ENCODE measurements at places on chromosomes 2 and 18. TPM values are rescaled to one million over a fixed set of nuclear protein-coding genes. Genes with fewer than 3 reads are reported as not detected.

DNA sequence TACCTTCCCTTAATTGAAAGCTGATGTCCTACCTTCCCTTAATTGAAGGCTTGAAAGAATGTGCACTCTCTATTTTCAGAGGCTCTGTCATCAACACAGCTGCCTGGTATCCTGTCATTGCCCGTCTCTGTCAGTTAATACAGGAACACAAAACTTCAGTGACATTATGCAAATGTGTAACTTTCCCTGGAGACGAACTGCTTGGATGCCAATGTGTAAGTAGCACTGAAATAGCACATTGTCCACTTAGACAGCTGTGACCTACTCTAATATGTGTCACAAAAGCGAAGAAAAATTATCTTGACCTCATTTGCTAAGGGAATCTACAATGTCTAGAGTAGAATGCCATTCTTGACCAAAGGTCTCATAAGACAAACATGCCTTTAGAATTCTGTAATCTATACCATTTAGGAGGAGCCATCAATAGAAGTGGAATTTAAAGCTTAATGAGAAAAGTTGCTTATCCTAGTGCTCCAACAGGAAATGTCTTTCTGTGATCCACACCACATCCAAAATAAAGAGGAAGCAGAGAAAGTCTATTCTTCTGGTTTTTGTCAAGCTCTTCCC is 138.1 kb downstream of the BARD1 start:
- DNase-seq: no peak

The C2orf15 gene
- 0.26 TPM for total RNA-seq

DNA sequence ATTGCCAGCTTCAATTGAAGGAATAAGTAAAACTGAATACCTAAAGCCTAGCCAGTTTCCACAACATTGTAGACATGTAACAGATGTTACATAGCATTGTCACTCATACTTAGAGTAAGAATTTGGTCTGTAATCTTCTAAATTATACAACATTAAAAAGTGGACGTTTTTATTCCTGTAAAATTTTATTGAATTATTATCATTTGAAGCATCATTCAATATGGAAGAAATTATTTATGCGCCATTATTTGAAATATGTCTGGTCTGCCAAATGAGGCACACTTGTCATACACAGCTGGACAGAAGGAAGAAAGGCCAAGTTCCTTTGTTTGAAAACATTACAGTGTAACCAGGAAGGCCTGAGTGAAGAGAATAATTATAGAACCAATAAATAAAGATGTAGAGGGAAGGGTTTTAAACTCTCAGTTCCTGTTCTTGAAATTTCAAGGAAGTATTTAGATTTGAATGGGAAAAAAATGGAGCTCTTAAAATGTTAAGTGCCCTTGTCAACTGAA is 575.5 kb downstream of the LRRTM4 start:
- no peak for DNase-seq

The CERKL gene
- not detected for total RNA-seq

GRCh38 chr2:196163285-196163684 is 8.1 kb downstream of the STK17B start:
- DNase-seq: no peak

DNA sequence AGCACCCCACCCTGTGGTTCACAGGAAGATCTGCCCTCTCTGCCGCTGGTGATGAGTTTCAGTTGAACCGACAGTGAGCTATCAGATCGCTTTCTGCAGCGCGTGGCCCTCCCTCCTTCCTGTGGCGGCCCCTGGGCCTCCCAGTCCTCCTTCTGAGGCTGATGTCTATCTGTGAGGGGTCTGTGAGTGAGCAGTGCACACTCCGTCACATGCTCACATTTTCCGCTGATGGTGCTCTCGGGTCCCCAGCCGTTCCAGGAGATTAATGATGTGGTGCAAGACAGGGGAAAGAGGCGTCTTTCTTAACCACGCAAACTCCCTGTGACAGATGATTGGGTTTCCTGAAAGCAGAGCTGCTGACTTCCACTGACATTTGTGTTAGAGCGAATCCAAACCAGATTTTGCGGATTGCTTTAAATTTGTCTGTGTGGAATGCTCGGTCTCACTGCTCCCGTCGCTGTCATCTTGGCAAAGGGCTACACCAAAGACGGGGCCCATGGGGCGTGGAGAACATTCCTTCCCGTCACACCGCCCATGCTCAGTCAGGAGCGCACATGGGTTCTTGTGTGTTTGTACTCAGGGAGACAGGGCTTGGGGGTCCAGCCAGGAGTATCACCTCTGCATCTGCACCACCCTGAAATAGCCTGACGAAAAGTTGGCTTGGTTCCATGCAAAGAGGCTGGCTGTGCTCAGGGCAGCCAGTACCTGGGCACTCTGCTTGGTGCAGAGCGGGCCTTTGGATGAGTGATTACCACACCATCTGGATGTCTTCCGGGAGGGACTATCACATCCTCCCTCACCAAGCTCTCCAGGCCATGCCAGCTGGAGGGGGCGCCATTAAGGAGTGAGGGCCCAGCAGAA is 154.7 kb upstream of the HS6ST1 start:
- DNase-seq: peak; percentile 79

- DNase-seq: no peak
These were observed 176.8 kb downstream of the ZEB2 start for GRCh38 chr2:144343145-144343544.

- DNase-seq: no peak
These were observed 116.8 kb downstream of the SPTBN1 start for GRCh38 chr2:54572636-54573536.

DNA sequence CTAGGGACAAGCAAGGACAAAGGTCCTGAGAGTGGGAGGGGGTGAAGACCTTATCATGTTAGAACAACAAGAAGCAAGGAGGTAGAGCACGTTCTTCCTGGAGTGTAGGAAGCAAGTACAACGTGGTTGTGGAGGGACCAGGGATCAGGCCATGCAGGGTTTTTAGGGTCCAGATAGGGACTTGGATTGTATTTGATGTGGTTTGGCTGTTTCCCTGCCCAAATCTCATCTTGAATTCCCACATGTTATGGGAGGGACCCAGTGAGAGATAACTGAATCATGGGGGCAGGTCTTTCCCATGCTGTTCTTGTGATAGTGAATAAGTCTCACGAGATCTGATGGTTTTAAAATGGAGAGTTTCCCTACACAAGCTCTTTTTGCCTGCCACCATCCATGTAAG is 53.2 kb downstream of the ICA1L start:
- DNase-seq: no peak

GRCh38 chr2:9736021-9736420 is 105.2 kb upstream of the YWHAQ start:
- no peak for DNase-seq

GRCh38 chr2:54845094-54845493 is 121.6 kb downstream of the EML6 start:
- DNase-seq: no peak

GRCh38 chr2:241217320-241218031 is 29.0 kb downstream of the ANO7 start:
- no peak for DNase-seq

DNA sequence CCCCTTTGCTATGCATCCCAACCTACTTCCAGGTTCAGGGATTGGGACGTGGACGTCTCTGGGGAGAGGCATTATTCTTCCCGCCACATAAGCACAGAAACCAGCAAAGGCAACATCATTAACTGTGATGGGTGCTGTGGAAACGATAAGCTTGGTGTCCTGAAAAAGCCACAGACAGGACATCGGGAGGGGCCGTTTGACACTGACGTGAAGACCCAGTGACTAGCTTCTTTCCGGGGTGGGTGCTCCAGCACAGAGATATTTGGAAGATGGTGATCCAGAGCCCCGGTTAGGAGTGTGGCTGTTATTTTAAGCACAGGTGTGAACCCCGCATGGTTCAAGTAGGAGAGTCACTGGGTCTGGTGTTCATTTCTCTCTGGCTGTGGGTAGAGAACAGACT is 163.8 kb upstream of the HDAC4 start:
- DNase-seq: no peak

- no peak for DNase-seq
These were observed 114.3 kb downstream of the GALNT1 start for GRCh38 chr18:35695803-35696202.

DNA sequence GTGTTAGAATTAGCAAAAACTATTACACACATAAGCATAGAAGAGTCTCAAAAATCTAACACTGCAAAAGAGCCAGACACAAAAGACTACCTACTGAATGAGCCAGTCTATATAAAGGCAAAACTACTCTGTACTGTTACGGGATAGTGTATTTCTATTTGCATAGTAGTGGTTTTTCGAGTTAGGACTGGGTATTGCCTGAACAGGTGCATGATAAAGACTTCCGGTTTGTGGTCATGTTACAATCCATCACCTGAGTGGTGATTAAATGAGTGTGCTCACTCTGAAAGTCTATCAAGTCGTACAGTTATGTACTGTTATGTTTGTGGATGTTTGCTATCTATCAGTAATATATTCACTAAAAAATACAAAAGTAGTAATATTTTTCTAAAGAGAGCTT is 523.3 kb upstream of the SYT4 start:
- DNase-seq: no peak

GRCh38 chr2:102618452-102619413 is 620 bp upstream of the SLC9A2 start:
- no peak for DNase-seq

The ST8SIA3 gene
- not detected for total RNA-seq

The KCNE4 gene
- total RNA-seq: 3.5 TPM

- no peak for DNase-seq
These were observed 275.6 kb upstream of the CXCR4 start for GRCh38 chr2:136393514-136393913.

The LRRC30 gene
- not detected for total RNA-seq

GRCh38 chr2:129233751-129234406 is 745.6 kb upstream of the RAB6C start:
- no peak for DNase-seq

The ACADL gene
- not detected for total RNA-seq

The C2orf92 gene
- 15.0 TPM for total RNA-seq

The ASXL3 gene
- total RNA-seq: 10.1 TPM

- no peak for DNase-seq
These were observed 186.8 kb downstream of the LTBP1 start for GRCh38 chr2:33133454-33133952.

DNA sequence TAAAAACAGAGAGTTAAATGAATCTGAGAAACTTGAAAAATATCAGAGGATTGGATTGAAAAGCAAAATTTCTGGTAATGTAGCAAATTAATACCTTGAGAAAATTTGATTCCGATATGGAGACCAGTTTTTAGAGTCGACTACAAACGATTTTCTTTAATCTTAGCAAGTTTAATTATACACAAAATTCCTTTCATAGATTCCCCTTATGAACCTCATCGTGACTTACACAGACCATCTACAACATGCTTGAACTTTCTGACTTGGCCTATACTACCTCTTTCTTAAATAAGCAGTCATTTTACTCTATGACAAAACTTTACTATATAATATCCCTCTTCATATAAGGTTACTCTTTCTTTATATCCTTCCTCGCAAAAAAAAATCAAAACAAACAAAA is 769.6 kb upstream of the CRIM1 start:
- DNase-seq: no peak

DNA sequence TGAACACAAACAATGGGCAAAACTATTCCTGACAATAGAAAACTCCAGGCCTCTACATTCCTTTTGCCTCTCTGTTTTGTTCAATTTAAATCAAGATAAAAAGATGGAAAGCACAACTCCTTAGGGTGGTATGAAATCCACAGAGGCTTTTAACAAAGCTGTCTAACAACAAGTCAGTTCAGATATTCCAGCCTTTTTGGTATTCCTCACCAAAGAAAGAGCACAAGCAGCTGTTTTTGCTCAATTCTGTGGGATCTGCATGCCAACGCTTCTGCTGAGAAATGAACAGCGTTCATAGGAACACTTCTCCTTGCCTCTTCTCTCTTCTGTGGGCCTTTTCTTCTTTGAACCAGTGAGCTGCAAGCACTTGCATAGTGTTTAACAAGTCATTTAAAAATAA is 411.6 kb upstream of the TCF4 start:
- DNase-seq: no peak

The TCF7L1 gene
- 31.8 TPM for total RNA-seq

- DNase-seq: peak; percentile 81
These were observed 26.6 kb downstream of the ASB18 start for GRCh38 chr2:236237468-236238190.

The TANC1 gene
- 36.9 TPM for total RNA-seq

The GAREM1 gene
- total RNA-seq: 1.7 TPM

- no peak for DNase-seq
These were observed 271.7 kb downstream of the TWIST2 start for GRCh38 chr2:239119346-239120126.

The L3MBTL4 gene
- 0.59 TPM for total RNA-seq

DNA sequence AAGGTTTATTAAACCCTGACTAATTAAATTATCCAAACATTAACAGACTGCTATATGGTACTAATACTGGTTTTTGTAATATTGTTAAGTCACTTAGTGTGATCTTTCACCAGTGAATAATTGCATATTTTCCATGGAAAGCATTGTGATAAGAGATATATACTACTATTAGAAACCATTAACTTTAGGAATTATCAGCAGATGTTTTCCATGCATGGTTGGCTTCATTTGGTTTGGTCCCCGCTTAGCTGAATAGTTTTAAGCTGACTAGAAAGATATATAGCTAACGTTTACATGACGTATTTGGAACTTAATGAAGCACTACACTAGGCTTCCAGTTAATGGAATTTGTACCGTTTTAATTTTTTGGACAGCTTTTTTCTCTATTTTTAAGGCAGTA is 37.9 kb downstream of the LCLAT1 start:
- no peak for DNase-seq

DNA sequence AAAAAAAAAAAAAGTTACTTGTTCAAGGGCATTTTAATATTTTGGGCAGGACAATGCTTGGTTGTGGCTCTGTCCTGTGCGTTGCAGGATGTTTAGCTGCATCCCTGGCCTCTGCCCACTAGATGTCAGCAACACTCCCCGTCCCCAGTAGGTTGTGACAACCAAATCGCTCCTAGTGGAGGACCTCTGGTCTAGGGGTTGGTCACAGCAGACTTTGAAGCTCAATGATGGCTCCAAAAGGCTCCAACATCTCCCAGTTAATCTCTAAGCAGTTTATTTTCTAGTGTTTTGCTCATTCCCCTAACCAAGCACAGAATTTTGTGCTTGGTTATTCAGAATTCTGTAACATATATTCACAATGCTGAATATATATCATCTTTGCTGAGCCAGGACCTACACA is 67.0 kb downstream of the CHRNA1 start:
- DNase-seq: no peak

DNA sequence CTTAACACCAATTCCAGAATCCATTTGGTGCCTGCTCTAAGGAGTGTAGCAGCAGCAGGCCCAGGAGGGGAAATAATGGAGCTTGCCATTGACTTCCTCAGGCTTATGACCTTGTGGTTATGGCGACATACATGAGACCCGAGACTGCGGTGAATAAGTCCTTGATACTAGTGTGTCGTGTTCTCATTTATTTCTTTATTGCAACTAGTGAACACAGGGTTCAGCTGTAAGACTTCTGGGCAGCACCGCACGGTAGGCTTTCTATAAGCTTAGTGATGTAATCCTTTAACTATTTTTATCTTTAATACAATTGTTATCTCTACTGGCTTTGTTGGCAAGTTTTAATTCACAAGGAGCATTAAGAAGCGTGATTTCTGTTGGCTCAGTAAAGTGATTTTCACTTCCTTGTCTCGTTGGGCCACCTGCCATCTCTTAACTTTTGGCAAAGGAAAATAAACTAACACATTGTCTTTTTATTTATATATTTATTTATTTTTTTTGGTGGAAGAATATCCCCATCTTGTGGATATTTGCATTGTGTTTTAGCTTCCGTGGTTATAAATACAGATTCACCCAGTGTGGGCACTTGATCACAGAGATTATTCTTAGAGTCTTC is 139.8 kb downstream of the LTBP1 start:
- no peak for DNase-seq

All from osteocyte (in vitro differentiated cells).